ENCODE measurements at places on chromosomes 5 and 9. TPM values are rescaled to one million over a fixed set of nuclear protein-coding genes. Genes with fewer than 3 reads are reported as not detected.

- no peak for DNase-seq
These were observed 106.1 kb upstream of the PHYKPL start for GRCh38 chr5:178338750-178339144.

- DNase-seq: no peak
These were observed 26.3 kb upstream of the CRHBP start for GRCh38 chr5:76926329-76927105.

DNA sequence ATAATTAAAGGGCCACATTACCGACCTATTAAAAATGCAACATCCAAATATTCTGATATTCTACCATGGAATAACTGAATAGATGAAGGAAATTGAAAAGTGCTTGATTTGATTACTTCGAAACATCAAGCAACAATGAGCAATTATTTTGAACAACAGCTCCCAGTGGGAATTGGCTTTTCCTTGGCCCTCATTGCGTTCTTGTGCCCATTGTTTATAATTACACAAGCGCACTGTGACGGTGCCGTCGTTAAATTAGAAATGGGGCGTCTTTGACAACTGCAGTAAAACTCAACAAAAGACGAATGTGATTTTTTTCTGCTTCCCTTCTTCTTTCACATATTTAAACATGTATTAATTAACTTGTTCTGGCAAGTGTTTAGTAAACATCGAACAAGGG is 61.6 kb downstream of the CDH6 start:
- DNase-seq: no peak

KCNIP1 gene
- not detected for total RNA-seq

All from OCI-LY7 (cell line).